ENCODE measurements at places on chromosomes 7 and 10. TPM values are rescaled to one million over a fixed set of nuclear protein-coding genes. Genes with fewer than 3 reads are reported as not detected.

Gene ALOX5
- total RNA-seq: not detected

Gene FLNC
- total RNA-seq: 116 TPM

Gene NUTM2D
- total RNA-seq: 0.56 TPM

Gene IDI2
- not detected for total RNA-seq

Gene ASB10
- not detected for total RNA-seq

Gene CXCL12
- total RNA-seq: 15.8 TPM

Gene PTPRN2
- total RNA-seq: under 0.01 TPM

Gene ARPC1A
- 327 TPM for total RNA-seq

Gene GNGT1
- total RNA-seq: not detected

Gene EFCAB10
- total RNA-seq: not detected

Gene CHCHD1
- 13.9 TPM for total RNA-seq

Gene CPVL
- total RNA-seq: not detected

Gene SVIL
- total RNA-seq: 11.5 TPM

Gene IFIT2
- total RNA-seq: 2.2 TPM

Gene LRRC18
- not detected for total RNA-seq

Gene MMD2
- total RNA-seq: not detected

Gene CCDC136
- total RNA-seq: 8.3 TPM

Gene CDHR1
- total RNA-seq: not detected

Gene NME8
- not detected for total RNA-seq

Gene SPDYE16
- total RNA-seq: not detected

Gene COL26A1
- not detected for total RNA-seq

Gene TMEM26
- total RNA-seq: 0.56 TPM

Gene CYP26C1
- total RNA-seq: under 0.01 TPM

Gene CTNNA3
- total RNA-seq: 0.83 TPM

Gene PTPN20
- not detected for total RNA-seq

Gene ABCB1
- 0.90 TPM for total RNA-seq

Gene PCLO
- total RNA-seq: under 0.01 TPM

Gene COL28A1
- total RNA-seq: under 0.01 TPM

Gene C10orf105
- under 0.01 TPM for total RNA-seq

Gene ZNF783
- total RNA-seq: 2.8 TPM

Gene ASIC3
- total RNA-seq: not detected

Gene CWF19L1
- total RNA-seq: 26.7 TPM

Gene ERV3-1
- total RNA-seq: 11.8 TPM

Gene PDZD7
- 0.83 TPM for total RNA-seq

Gene COPS6
- 158 TPM for total RNA-seq

All from IMR-90 (cell line).